ENCODE measurements at places on chromosomes 12 and 14.

DNA sequence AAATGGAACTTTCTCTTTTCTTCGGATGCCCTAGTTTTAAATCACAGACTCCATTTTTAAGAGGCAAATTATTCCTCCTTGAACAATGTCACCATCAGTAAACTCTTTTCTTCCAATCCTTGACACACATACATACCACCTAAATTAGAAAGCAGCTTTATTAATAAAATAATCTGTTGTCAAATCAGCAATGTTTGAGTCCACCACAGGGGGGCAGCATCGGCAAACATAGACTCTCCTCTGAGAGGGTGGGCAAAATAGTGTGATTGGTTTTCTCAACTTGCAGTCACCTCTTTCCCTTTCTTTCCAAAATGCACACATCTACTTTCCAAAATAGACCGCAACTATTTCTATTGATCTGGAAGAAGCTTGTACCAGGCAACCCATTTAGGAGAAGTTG, 438.4 kb upstream of the OR4E1 start:
- no peak for DNase-seq

DNA sequence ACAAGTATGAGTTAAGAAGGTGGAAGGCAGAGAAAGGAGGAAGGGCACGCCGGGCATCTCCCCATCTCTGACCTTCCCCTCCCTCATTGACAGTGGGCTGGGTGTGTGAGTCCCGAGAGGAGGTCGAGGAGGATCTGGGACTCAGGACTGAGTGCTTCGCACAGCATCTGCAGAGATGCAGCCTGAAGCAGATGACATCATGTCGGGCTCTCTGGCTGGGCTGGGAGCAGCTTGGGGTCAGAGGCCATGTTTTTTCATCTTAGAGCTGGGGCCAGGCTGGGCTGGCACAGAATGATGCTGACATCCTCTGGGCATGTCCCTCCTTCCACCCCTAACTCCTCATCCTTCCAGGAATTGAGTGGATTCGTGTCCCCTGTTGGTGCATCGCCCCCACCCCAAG, 43.5 kb downstream of the CMKLR1 start:
- no peak for DNase-seq

GRCh38 chr12:45232146-45232755, 16.4 kb downstream of the ANO6 start:
- no peak for DNase-seq

DNA sequence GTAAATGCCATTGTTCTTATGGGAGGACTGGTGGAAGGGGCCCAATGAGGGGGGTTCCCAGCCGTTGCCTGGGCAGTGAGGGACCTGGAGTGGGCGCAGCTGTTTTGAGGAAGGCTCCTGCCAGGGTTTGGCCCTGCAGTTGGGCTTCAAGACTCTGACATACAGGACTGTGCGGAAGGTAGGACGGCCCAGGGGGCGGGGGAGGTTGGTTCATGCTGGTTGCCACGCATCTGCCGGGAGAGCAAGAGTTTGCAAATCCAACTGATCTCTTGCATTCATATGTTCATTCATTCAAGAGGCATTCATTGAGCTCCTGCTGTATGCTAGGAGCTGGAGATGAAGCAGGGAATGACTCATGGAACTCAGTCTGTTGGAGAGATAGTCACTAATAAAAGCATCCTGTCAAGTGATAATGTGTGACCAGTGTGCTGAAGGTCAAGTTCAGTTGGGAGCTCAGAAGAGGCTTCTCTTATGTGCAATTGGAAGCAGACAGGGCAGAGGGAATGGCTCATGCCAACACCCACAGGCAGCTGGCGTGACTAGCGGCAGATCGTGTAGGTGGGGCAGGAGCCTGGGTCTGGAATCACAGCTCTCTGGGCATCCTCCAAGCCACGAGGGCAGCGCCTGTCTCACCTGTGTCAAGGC, 7.8 kb downstream of the SH2B3 start:
- no peak for DNase-seq

DNA sequence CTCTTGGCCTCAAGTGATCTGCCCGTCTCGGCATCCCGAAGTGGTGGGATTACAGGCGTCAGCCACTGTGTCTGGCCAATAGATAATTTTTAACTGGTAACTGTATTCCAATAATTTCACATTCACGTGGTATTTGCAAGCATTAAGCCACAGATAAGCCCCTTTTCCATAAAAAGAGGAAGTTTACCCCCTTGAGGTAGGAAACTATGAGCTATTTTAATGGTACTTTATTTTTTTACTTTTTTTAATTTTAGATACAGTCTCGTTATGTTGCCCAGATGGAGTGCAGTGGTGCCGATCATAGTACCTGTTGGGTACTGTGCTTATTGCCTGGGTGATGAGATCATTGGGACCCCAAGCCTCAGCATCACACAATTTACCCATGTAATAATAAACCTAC, 42.9 kb upstream of the AP4S1 start:
- DNase-seq: no peak

- no peak for DNase-seq
Measured at GRCh38 chr14:21940887-21941856, 267.6 kb upstream of the OR4E1 start.

- no peak for DNase-seq
Measured at GRCh38 chr12:31600750-31601149, 9.8 kb upstream of the DENND5B start.

GRCh38 chr14:27528328-27528727, 930.5 kb upstream of the NOVA1 start:
- DNase-seq: no peak

- DNase-seq: no peak
Measured at GRCh38 chr14:92897922-92898565, 24.9 kb upstream of the CHGA start.

DNA sequence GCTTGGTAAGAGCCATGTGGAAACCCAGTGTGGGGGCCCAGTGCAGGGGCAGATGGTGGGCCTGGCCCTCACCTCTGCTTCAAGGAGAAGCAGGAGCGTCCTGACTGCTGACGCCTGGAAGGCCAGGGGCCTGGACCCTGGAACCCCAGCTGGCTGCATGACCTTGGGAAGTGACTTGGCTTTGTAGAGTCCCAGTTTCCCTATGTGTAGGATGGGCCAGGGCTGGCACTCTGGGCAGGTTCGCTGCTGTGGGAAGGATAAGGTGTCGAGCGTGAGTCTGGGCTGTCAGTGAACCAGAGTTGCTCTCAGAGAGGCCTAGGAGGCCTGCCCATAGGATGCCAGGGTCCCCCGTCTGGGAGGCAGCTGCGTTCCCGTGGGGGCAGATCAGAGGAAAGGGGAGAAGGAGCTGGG, 43.2 kb downstream of the TRAFD1 start:
- peak; percentile 50 for DNase-seq

- DNase-seq: no peak
Measured at GRCh38 chr12:125954362-125954761, 889.1 kb downstream of the AACS start.

GRCh38 chr14:22780941-22781300, 14.4 kb downstream of the OXA1L start:
- no peak for DNase-seq

- DNase-seq: no peak
Measured at GRCh38 chr12:19186722-19187661, 57.5 kb downstream of the PLEKHA5 start.

DNA sequence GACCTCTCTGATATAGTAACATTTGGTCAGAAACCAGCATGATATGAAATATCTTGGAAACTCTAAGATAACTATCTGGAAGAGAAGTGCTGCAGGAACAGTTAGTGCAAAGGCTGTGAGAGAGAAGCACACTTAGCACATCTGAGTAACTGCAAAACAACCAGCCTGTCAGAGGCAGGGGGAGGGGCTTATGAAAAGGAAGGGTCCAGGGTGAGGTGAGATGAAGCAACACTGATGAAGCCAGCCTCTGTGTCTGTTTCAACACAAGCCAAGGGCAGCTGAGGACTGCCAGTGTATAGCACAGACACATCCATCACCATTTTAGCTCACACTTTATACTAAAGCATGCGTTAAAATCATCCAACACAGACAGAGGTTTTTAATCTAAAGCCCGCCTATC, 37.4 kb upstream of the OVCH1 start:
- DNase-seq: no peak

- DNase-seq: no peak
Measured at GRCh38 chr12:41946106-41946505, 198.6 kb downstream of the GXYLT1 start.

GRCh38 chr12:88142610-88142991, 494 bp downstream of the TMTC3 start:
- peak; percentile 52 for DNase-seq

GRCh38 chr14:47442211-47442610, 233.2 kb downstream of the MDGA2 start:
- DNase-seq: no peak

DNA sequence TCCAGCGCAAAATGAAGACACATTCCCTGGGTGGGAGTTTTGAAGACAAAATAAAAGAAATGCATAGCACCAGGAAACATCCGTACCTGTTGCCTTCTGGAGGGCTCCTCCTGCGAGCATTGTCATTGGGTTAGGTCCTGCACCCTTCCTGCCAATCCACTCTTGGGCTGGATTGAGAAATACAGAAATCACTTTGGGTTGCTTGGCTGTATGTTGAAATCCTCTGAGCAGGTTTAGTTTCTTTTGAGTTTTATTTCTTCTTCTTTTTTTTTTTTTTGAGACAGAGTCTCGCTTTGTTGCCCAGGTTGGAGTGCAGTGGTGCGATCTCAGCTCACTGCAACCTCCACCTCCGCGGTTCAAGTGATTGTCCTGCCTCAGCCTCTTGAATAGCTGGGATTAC, 67.6 kb downstream of the ARF6 start:
- DNase-seq: no peak

DNA sequence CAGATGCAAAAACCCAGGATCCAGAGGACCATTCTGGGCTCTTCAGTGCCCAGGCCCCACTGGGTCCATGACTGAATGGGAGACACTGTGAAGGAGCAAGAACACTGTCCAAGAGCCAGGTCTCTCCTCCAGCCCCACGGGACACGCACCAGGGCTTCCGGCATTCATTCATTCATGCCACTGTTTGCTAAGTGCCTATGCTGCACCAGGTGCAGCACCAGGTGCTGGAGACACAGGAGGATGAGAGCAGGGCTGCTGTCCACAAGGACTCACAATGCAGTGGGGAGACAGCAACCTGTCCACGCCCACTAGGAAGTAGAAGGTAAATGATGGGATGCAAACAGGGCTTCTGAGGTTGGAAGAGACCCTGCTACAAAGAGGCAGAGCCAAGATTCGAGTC, 20.4 kb downstream of the CLMN start:
- DNase-seq: no peak

- no peak for DNase-seq
Measured at GRCh38 chr12:62922539-62922938, 12.4 kb downstream of the PPM1H start.

- no peak for DNase-seq
Measured at GRCh38 chr12:101749657-101750056, 10.4 kb upstream of the SYCP3 start.

- DNase-seq: no peak
Measured at GRCh38 chr12:62725781-62726180, 209.2 kb downstream of the PPM1H start.

DNA sequence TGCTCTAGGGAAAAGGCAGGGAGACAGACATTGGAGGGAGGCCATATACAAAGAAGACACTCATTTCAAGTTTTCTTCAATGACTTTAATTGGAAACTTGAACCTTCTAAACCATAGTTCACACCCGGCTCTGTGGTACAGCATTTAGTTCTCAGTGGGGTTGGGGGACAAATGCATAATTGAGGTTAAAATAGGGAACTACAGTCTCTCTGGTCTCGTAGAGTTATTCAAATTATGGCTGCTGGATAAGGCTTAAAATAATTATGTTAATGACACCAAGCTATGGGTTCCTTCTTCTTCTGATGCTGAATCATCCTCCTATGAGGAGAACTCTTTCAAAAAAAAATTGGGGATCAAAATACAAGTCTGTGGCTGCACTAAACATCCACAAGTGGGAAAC, 3.8 kb upstream of the RPAP3 start:
- DNase-seq: no peak

DNA sequence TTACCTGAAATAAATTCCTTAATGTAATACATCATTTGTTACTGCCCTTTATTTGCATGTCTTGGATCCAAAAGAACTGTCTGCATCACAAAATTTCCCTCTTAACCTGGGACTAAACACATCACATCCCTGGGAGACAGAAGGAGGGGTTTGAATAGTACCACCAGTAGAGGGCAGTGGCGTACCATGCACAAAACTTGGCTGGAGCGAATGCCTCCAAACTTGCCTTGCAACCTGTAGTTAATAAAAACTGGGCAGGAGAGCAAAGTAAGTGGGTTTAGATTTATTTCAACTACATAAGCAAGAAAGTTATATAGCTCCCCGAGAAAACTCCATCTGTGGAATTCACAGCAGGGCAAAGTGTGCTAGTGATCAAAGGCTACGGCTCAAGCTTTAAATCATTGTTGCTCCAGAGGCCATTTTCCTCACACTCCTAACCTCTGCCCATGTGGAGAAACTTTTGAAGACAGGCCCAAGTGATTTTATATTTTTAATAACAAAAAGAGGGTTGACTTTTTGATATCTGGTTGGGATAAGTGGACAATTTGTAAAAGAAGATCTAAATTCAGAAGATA, 1176.7 kb upstream of the SEL1L start:
- DNase-seq: no peak

- DNase-seq: peak; percentile 80
Measured at GRCh38 chr12:68611094-68611805, 551 bp downstream of the RAP1B start.

DNA sequence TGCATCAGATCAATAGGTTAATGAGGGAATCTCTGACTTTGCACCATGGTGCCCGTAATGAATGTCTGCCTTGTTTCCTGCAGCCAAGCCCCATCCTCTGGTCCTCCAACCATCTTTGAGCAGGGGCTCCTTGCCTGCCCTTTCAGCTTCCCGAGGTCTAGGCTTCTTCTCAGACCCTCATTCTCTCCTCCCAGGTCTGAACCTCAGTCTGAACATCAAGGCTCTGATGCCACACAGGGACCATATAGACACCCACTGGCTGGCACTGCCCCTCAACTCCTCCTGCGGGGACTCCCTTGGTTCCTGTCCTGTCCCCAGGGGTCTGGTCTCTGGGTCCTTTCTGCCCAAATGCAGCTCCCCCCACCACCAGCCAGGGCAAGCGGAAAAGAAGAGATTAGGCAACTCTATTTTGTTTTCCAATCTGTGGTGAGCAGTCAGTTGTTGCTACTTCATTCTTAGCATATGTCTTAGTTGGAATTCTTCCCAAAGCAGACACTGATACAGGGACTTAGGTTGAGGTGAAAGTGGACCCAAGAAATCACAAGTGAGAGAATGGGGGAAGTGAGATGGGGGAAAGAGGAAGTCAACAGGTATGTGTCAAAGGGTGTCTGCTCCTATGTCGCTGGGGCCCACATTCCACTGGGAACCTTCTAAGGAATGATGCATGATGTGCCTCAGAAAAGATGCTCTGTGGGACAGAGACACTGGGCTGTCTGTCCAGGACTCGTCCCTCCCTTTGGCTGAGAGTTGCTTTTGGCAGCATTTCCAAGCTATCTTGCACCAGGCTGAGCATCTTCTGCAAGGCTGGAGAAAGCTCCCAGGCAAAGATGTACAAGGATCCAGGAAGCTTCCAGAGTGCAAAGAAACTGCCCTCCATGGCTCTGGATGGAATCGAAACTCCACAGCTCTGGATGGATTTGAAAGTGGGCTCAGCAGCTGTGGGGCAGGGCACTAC, 1096.5 kb upstream of the TMEM132C start:
- DNase-seq: no peak

Data from tibial artery (tissue), 4 donors.